ENCODE measurements at places on chromosomes 3 and 15.
A peak's percentile ranks its signal among the peaks of the same experiment; 100 is the strongest.

DNA sequence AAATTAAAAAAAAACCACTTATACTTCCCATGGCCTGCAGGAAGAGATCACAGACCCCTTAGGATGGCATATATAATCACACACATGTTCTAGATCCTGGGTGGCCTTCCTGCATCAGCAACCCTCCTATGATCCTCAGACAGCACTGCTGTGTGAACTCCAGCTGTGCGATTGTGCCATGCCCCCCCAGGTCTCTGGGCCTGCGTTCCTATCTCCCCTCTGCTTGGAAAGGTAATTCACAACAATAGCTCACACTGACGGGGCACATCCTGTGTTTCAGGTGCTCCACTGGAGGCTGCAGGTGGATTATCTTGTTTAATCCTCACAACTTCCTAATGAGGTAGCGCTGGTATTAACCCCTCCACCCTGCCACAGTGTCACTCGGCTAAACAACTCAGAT lies 71.2 kb upstream of the GLCE start:
- DNase-seq, result no peak

DNA sequence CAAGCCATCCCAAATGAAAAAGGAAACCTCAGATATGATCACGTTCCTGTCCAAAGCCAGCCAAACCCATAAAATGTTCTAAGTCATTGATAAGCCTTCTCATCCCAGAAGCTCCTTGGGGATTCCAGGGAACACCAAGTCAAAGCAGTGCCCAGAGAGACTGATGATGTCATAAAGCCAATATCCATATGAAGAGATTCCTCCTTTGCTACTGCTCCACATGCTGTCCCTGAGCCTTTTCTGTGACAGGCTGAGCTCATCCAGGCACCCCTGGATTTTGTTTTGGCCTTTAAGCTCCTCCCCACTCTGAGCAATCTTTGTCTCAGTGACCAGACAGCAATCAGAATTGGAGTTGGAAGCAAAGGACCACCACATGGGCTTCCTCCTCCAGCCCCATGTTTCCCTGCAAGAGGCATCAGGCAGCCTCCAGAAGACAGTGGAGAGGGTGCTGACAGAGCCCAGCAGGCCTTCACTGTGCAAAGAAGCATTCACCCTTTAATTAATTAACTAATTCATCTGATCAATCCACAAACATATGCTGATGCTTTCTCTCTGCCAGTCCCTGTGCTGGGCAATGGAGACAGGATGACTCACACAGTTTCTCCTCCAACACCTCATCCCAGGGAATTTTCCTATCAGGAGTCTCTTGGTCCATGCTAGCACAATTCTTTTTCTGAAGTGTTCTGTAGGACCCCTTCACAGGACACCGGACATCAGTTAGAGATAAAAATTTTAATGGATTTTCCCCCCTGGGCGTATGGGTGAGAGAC lies 25.0 kb downstream of the MEX3B start:
- no peak for DNase-seq

DNA sequence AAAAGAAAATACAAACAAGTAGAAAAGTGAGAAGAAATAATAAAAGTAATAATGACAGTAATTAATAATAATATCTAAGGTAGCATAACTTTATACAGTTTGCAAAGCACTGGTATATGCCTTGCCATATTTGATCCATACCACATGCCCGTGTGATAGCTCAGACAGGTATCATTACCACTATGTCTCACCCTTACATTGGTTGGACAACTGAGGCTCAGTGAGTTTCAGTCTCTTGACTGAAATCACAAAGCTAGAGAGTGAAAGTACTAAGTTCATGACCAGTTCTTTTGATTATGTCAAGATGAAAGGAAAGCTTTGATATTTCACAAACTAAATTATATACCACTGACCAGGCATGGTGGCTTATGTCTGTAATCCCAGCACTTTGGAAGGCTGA lies 408.9 kb downstream of the GAP43 start:
- no peak for DNase-seq

DNA sequence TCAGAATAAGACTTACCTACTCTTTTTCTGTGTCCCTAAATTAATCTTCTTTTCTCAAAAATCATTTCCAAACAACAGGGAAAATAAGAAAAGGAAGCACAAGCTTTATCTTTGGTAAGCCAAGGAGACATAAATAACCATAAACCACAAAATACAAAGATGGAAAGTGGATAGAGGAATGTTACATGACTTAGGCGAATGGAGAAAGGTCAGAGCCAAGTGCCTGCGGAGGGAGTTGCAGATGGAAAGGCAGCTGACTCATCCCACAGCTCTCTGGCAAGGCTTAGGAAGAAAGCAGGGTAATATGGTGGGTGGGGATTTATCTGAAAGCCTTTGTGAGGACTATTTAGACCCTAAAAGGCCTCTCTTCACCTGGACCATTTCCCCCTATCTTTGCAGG lies 72.8 kb downstream of the GALK2 start:
- DNase-seq, result no peak

DNA sequence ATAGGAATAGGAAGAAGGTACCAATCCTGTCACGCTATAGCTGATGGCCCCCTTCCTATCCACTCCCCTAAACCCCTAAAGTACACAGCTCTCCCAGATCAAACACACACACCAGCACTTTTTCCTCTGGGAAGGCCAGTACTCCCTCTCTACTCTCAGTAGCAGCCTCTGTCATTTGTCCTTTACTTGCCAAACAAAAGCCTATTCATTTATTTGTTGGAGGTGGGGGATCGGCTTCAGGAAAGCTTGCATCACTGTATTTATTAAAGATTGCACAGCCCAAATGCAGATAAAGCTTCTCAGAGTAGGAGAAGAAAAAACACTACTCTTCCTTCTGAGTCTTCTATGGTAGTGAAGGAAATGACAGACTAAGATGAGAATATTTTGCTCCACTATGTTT lies 429.7 kb upstream of the RASGRP1 start:
- no peak for DNase-seq

GRCh38 chr3:70743754-70744153 lies 431.3 kb upstream of the MDFIC2 start:
- no peak for DNase-seq

DNA sequence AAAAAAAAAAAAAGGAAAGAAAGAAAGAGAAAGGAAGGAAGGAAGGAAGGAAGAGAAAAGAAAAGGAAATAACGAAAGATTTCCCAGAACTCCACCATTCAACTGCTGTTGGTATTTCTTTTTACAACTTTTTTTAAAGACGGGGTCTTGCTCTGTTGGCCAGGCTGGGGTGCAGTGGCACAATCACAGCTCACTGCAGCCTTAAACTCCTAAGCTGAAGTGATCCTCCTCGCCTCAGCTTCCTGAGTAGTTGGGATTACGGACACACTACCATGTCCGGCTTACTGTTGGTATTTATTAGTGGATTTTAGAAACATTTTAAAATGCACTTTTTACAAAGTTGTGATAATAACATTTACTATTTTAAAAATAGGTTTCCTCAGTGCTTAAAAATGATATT lies 15.0 kb upstream of the USP3 start:
- DNase-seq, result no peak

DNA sequence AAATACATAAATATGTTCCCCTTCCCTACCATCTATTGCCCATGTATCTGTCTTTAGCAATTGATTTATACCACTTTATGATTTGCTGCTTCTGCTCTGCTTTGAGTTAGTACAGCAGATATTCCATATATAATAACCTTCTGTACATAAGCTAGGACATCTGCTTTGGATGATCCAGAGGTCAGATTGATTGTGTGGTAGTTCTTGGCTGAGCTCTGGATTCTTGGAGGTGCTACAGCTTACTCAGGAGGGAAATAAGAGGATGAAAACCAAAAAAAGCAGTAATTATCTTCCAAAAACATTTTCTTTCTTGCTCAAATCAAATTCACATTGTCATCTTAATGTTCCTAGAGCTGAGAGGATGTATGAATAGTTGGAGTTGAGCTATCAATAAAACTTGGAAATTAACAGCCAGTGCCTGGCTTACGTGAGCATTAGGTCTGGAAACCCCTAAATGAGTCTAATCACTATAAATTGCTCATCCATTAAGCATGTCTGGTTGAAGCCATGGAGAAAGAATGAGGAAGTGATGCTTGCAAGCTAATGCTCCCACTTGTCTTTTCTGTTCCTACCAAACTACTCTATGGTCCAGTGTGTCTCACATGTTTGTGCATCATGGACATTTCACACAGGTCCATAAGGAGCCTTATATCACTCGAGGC lies 36.3 kb upstream of the TMEM42 start:
- DNase-seq, result no peak

DNA sequence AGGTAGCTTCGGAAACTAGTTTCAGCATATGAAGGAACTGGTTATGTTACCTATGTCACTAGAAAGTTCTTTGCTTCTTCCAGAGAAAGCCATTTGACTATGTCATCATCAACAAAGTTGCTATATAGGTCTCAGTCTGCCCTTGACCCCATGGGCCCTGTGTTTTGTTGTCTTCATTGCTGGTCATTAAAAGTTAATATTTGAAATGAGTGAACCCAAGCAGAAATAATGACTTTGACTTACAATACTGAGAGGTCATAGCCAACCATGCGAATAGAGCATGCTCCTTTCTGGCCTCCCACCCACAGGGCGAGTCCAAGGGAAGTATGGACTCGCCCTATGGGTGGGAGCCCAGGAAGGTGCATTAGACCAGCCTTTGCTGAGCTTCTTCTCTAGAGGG lies 40.9 kb downstream of the APH1B start:
- no peak for DNase-seq

GRCh38 chr3:161745741-161746140 lies 249.1 kb downstream of the OTOL1 start:
- no peak for DNase-seq

DNA sequence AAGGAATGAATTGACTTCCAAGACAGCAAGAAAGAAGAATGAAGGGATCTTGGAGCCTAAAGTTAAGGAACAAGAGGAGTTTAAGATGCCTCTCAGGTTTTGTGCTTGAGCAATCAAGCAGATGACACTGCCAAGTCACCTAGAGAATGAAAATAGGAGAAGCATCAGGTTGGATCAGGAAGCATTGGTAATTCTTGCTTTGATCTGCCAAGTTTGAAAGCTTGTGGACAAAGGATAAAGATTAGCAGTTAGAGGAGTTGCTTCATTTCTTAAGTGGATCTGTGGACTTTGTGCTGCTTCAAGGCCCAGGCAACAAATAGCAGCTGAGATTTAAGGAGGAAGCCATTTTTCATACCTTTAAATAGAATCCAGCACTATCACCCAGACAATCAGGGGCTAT lies 35.6 kb downstream of the FRMD5 start:
- DNase-seq, result no peak

- no peak for DNase-seq
Observed at GRCh38 chr3:139301654-139302053, 42.2 kb upstream of the MRPS22 start.

DNA sequence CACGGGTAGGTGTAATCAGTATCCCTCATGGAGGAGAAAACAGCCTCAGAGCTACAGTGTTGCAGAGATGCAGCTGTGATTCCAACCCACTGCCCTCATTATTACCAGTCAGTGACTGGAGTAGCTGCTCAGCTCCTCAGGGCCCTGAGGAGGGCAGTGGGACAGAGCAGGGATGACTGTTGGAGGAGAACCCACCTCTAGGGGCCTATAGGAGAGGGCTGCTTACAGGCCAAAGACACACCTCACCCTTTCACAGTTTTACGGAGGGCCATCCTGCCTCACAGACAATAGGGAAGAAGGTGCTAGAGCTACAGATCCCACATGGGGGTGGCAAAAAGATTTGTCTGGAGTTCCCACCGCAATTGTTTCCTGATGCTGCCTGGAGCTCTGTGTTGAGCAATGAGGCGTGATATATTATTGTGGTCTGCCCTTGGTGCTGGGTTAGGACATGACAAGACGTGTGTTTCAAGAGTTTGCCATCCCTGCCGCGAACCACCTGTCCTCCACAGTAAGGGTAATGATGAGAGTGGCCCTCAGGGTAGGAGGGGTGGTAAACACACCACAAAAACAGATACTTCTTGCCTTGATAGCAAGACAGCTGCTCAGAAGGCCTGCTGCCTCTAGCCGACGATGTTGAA lies 140.5 kb upstream of the TPM1 start:
- no peak for DNase-seq

- peak; percentile 7 for DNase-seq
Observed at GRCh38 chr3:4633078-4634004, 140.2 kb downstream of the ITPR1 start.

GRCh38 chr3:74435631-74436030 lies 178.8 kb downstream of the CNTN3 start:
- no peak for DNase-seq

- DNase-seq, result no peak
Observed at GRCh38 chr3:11305509-11305908, 33.3 kb downstream of the ATG7 start.

DNA sequence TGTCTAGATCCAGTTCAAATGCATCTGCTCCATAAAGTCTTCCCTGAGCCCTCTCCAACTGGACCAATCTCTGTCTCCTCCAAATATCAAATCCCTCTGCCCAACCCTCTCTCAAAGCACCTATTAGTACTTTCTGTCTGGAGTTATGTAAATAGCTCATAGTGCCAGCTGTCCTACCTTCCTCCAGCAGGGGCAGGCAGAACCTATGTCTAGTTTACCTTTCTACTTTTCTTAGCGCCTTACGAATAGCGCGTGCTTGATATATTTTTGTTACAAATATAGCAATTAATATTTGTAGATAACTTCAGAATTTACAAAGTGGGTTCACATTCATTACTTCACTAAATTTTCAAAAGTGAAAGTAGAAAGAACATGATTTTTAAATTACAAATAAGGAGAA lies 14.0 kb upstream of the CCDC80 start:
- DNase-seq, result no peak

DNA sequence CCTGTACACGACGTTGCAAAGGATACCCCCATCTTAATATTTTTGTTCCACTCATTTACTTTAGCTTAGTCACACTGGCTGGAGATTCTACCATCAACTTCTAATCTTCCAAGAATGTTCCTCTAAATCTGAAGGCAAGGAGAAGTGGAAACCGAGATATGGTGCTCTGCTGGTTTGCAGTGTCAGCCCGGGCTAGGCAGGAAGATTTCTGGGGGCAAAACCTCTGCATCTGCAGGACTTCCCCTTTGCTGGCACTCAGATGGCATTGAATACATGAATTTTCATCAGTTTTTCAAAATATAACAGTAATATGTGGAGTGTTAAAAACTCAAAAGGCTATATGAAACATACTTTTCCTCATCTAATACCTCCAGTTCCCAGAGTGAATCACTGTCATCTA lies 240.4 kb downstream of the RPLP1 start:
- DNase-seq, result no peak

GRCh38 chr3:81198756-81199155 lies 562.7 kb downstream of the GBE1 start:
- DNase-seq, result no peak

- DNase-seq, result no peak
Observed at GRCh38 chr3:104198131-104198530, 1168.6 kb upstream of the ALCAM start.

GRCh38 chr3:190279690-190280089 lies 42.6 kb downstream of the CLDN1 start:
- DNase-seq, result no peak

Measured in NCI-H1930 (cell line).